ENCODE measurements at places on chromosomes 12 and 14.

GRCh38 chr12:30914986-30915591 is 11.5 kb upstream of the TSPAN11 start:
- DNase-seq: no peak

- DNase-seq: no peak
Observed at GRCh38 chr12:128817111-128818015, 6.4 kb downstream of the SLC15A4 start.

DNA sequence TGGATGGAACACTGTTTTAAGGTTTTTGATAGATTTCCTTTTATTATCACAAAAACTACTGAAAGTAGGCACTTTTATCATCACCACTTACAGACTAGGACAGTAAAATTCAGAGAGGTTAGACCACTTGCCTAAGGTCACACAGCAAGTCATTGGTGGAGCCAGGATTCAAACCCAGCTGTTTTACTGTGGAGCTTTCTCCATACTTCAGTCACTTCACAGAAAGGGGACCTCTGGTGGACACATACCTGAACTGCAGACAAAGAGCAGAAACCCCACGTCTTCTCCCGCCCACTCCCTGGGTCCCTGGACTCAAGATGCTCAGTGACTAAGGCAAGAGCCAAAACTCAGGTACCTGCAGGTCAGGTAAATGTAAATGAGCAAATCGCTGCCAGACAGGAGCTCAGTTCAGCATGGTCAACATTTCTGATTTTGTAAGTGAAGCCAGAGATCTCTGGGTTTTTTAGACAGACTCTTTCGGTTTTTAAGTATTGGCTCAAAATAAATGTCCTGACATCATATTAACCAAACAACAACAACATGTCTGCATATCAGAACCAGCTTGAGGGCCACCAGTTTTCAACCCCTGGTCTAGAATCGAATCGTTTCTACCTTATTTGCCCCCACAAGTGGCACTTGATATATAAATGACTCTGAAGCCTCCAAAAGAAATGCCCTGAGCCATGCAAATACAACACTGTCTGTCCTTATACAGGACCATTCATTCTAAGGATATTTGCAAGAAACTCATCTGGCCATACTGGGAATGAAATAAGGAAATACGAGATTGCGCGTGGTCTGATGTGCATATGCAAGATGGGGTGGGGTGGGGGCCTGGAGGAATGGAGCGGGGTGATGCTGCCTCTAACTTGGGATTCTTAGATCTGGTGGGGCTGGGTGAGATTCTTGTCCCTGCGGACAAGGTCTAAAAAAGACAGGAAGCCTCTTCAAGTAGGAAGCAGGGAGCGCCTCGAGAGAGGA is 110.9 kb downstream of the KSR2 start:
- no peak for DNase-seq

- DNase-seq: no peak
Observed at GRCh38 chr14:24106672-24107271, 7.8 kb upstream of the DCAF11 start.

GRCh38 chr14:104986487-104987164 is 1.0 kb downstream of the CLBA1 start:
- no peak for DNase-seq
